ENCODE measurements at places on chromosomes 6 and 20. TPM values are rescaled to one million over a fixed set of nuclear protein-coding genes. Genes with fewer than 3 reads are reported as not detected.

The RSPO4 gene
- total RNA-seq = not detected

The PRDM1 gene
- total RNA-seq = 2.8 TPM

The APOBEC2 gene
- total RNA-seq = not detected

The C6orf47 gene
- total RNA-seq = 24.8 TPM

The WFDC10B gene
- total RNA-seq = not detected

All from smooth muscle cell of trachea (primary cell).